HuH-7 (cell line): ENCODE measurements at places on chromosomes 2 and 18.

DNA sequence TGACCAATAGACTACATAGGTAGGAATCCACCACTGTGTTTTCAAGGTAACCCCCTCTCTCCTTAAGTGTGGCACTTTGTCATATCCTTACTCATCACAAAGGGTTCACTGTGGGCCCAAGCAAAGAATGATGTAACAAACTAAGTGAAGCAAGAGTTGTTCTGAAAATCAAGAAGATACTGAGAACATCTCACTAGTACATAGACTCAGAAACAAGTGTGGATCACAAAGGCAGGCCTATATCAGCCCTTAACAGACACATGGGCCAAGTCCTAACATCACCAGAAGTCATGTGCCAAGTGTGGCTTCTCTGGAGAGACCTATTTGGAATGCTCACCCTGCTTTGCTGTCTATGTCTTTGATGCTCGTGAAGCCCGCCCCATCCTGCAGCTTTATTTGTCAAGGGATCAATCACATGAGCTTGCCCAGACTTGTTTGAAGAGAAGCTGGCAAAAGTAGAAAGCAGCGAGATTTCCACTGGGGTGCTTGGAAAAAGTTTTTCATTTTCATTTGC is 131.2 kb upstream of the TTC39C start:
- DNase-seq = no peak

DNA sequence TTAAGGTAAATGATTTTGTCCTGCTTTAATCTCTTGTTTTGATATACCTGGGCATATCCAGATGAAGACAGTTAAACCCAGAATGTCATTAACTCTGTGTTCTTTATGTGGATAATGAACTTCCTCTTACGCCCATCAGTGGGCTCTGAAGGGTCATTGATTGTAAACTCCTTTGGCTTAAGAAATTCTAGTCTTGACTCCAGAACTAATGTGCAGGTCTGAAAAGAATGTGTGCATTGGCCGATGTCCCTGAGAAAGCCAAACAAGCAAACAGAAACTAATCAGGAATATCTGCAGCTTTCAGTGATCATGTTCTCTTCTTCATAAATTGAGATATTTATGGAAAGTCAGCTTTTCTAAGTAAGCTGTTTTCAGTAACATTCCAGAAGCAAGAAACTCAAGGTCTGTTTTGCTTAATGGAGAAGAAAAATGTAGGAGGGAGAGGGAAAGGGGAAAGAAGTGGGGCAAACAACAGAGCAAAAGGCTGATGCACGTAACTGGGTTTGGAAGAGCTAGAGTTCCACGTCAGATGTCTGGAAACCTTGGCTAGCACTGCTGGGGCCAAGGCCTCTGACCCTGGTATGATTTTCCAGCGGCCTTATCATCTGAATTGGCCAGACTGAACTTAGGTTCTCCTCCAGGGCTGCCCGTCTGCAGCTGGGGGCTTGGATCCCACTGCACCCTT is 61.3 kb upstream of the FHL2 start:
- no peak for DNase-seq

GRCh38 chr2:55843096-55843993 is 80.2 kb downstream of the EFEMP1 start:
- peak; percentile 32 for DNase-seq

GRCh38 chr2:30716123-30716900 is 90.9 kb downstream of the CAPN13 start:
- DNase-seq = no peak

- no peak for DNase-seq
Measured at GRCh38 chr2:226274143-226274542, 525.5 kb downstream of the IRS1 start.

DNA sequence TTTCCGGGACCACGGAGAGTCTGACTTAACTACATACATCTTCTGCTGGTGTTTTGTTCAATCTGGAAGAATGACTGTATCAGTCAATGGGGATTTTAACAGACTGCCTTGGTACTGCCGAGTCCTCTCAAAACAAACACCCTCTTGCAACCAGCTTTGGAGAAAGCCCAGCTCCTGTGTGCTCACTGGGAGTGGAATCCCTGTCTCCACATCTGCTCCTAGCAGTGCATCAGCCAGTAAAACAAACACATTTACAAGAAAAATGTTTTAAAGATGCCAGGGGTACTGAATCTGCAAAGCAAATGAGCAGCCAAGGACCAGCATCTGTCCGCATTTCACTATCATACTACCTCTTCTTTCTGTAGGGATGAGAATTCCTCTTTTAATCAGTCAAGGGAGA is 23.1 kb downstream of the ICOS start:
- DNase-seq = no peak

- DNase-seq = no peak
Measured at GRCh38 chr18:7172611-7173010, 55.0 kb upstream of the LAMA1 start.

DNA sequence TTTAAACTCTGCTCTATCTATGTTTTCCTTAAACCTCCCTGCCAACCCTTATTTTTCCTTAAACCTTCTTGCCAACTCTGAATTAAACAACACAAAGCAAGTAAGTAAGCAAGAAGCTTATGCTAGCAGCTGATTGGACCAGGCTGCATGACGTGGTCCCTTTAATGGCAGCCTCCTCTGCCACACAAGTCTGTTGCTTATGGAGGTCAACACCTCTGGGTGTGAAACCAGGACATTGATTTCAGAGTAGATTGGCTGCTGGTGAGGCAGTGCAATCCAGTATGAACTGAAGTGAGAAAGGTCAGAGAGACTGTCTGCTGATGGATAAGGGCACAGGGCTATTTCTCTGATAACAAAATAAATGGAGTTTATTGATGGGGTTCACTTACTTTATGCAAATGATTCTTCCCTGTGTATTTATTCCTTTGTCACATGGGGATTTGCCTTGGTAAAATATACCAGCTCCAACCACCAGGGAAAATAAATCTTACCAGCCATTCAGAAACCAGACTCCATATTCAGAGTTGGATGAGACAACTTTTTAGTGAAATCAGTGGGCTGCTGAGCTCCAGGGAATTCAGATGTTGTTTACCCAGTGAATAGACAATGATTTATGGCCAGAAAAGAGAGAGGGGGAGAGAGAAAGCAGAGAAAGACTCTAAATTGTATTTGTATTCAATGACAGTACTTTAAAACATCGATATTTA is 112.2 kb upstream of the NCKAP5 start:
- DNase-seq = no peak

DNA sequence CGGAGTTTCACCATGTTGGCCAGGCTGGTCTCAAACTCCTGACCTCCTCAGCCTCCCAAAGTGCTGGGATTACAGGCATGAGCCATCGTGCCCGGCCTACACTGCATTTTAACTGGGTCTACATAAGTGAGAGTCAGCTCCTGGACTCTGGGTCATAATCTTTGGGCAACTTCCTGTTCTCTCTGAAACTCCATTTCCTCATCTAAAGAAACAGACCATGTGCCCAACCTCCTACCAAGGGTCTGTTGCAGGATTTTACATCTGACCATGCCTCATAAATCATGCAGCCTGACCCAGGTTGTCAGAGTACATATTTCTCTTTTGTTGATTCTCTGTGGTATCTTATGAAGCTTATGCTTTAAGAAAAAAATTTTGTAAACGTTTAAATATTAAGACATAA is 280.4 kb downstream of the ALPK2 start:
- no peak for DNase-seq

DNA sequence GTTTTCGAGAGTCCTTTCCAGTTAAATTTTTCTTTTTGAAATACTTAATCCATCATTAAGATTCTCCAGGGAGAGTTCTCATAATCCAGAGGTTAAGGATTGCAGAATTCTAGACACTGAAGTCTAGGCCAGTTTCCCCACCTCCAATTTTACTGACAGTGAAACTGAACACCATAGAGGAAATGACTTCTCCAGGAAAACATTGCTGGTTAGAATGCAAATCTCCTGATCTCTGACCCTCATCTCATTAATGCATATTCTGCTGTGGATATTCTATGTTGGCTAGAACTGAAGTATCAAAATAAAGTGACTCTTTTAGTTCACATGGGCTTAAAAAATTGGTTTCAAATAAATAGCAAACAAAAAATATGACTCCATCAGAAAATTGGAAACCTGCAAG is 105.8 kb upstream of the UGP2 start:
- DNase-seq = peak; percentile 41

DNA sequence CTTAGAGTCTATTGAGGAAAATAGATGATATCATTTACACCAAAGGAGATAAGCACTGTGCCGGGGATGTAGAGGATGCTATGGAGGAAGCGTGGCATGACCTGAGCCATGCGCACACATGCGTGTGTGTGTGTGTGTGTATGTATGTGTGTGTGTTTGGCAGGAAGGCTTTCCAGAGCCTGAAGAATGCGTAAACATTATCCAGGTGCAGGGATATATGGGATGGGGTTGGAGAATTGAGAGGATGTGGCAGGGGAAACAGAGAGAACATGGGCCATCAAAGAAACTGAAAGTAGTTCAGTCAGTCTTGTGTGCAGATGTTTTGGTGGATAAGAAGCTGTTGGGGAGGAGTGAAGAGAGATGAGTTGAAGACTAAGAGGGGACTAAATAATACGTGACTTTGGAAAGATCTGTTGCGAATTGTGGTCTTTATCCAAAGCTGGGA is 9.3 kb upstream of the STAT1 start:
- no peak for DNase-seq

DNA sequence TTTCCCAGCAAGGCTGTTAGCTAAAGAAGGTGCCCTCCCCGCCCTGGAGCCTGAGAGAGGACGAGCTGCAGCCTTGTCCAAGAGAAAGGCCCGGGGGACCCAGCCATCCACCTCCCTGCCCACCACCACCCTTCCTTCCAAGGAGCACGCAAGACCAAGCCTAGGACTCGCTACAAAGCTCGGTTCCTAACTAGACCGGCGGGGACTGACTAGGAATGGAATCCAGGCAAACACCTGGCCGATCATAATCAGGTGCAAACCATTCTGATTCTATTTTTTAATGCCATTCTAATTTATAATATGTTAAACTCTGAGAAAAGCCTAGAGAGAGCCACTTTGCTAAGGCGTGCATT is 19.7 kb upstream of the TUBB6 start:
- DNase-seq = no peak

DNA sequence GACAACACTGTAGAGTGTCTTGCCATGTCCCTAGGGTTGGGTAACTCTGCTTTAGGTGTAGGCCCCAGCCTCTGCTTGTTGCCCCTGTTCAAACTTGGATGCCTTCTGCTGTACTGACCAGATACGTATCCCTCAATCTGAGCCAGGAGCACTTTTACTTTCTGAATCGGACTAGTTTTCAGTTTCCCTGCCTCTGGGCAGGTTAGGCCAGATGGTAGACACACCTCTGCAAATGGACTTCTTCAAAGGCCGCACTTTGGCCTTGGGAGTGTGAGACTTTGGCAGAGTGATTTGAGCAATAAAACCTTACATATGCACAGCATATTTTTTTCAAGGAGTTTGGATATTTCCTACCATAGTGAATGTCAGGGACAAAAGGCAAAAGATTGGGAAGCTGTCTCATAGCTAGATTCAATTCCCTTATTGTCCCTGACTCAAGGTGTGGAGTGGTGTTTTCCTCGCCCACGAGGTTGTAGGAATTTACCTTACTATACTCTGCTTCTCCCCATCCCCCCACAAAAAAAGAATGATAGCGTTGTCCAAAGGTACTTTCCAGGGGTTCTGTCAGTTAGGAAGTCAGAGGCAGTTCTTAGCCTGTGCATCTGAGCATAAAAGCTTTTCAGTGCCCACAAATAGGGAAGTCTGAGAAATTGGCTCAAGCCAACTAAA is 15.3 kb upstream of the PARD3B start:
- DNase-seq = no peak

DNA sequence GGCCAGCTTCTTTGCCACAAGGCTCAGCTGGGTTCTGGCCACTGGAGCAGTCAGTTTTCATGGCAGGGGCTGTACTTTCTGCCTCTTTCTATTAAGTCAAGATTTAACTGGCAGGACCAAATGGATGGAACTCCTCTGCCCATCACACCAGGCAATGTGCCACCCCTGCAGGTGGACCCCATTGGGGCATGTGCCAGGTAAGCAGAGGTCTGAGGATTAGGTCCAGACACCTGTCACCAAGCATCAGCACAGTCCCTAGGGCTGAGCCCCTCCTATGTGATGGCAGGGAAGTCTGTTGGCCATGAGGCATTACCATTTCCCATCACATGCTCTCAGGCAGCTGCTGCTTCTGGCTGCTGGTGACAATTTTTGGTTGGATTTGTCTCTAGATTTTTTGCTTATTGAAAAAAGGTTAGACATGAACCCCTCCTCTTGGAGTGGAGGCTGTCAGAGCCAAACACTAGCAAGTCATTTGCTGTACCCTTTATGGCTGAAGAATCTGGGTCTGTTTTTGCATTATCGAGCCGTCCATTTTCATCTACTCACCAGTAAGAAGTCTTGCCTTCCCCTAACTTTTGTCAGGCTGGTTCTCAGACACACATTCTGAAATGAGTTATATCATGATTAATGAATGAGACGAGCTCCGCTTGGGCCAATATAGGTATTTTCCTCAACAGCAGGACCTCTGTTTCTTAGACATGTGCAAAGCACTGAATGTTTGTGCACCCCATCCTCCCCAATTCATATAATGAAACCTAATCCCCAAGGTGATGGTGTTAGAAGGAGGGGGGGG is 328.0 kb downstream of the TSN start:
- no peak for DNase-seq

DNA sequence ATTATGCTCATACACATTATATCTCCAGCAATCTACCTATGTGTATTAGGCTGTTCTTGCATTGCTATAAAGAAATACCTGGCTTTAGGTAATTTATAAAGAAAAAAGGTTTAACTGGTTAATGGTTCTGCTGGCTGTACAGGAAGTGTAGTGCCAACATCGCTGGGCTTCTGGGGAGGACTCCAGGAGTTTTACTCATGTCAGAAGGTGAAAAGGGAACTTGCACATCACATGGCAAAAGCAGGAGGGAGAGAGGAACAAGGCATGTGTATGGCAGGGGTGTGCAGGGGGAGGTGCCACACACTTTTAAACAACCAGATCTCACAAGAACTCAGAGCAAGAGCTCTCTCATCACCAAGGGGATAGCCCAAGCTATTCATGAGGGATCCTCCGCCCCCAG is 715.4 kb upstream of the ZEB2 start:
- DNase-seq = no peak

GRCh38 chr18:10060469-10060782 is 146.6 kb downstream of the VAPA start:
- DNase-seq = no peak

DNA sequence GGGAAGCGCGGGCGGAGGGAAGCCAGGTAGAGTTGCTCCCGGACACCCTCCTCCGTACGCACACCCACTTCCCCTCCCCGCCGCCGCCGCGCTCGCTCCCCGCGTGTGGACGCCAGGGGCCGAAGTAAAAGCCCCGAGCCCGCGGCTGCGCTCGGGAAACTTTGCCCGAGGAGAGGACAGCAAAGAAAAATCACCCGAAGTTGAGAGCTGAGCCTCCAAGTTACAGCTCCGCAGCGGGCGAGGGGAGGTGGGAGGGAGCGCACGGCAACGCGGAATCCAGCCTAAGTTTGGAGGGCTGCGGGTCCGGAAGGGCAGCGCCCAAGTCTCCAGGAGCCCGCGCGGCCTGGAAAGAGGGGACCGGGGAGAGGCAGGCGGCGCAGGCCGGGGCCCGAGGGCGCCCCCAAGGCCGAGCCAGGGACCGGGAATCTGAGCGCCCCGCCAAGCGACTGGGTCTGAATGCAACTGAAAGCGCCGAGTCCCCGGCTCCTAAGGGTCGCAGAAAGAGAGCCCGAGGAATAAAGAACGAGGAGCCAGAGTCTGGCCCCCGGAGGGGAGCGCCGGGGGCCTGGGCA is 706 bp upstream of the BCL11A start:
- no peak for DNase-seq

GRCh38 chr2:130388221-130388907 is 32.5 kb downstream of the PTPN18 start:
- no peak for DNase-seq

GRCh38 chr2:19722531-19722971 is 179.2 kb downstream of the TTC32 start:
- DNase-seq = no peak

- no peak for DNase-seq
Measured at GRCh38 chr2:36376992-36377738, 21.6 kb downstream of the CRIM1 start.
